Cerebellar nuclear complex (tissue), 1 donor: ENCODE measurements at places on chromosomes 6 and 20.
A peak's percentile ranks its signal among the peaks of the same experiment; 100 is the strongest.

GRCh38 chr6:150905769-150906168 lies 40.3 kb downstream of the MTHFD1L start:
- DNase-seq = no peak

DNA sequence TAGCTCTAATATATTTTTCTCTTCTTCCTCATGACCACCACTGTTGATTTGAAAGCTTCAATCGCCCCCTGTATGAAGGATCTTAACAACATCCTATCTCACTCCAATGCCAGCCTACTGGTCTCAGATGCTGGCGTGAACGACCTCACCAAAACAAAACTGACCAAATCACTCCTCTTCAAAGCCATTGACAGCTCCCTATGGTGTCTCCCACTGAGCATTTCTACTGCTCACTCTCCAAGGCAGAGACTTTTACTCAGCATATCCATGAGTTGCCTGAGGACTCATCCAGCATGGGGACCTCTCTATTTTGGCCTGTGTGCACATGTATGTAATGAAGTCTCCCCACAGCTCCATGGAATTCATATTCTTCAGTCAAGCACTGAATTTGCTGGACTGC lies 520.4 kb downstream of the TFAP2B start:
- DNase-seq = no peak

DNA sequence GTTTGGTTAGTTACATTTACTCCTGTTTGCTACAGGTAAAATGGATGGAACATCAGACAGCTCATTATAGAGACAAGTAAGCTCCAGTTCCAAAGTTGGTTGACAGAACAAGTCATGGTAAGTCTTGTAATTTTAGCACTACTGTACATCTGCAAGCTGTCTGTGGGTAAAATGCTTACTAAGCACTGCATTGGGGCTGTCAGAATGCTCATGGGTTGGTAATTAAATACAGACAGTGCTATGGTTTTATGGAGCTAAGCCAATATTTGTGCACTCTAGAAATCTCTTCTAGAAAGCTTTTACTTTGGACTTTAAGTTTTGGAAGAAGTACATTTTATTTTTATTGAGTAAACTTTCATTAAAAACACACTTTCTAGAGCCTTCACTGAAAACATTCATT lies 419.2 kb upstream of the MMS22L start:
- no peak for DNase-seq

GRCh38 chr6:56353860-56354259 lies 106.5 kb upstream of the COL21A1 start:
- no peak for DNase-seq

- no peak for DNase-seq
These were observed 39.7 kb downstream of the SH3BGRL2 start for GRCh38 chr6:79670789-79671188.

DNA sequence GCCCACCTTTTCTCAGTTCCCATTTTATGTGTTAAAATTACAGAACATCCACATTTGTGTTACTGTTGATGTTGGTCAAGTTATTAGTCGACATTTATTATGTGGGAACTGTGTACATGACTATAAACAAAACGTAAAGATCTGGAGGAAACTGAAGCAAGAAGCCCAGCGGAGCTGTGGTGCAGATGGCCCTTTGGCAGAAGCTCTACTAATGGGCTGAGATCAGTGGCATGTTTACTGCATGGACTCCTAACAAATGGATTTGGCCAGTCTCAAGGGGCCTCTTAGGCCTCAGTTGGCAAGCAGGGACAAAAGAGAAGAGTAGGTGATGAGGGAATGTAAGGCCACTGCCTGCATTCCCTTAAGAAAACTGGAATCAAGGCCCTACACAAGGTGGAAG lies 282.1 kb upstream of the TCF21 start:
- DNase-seq = no peak

DNA sequence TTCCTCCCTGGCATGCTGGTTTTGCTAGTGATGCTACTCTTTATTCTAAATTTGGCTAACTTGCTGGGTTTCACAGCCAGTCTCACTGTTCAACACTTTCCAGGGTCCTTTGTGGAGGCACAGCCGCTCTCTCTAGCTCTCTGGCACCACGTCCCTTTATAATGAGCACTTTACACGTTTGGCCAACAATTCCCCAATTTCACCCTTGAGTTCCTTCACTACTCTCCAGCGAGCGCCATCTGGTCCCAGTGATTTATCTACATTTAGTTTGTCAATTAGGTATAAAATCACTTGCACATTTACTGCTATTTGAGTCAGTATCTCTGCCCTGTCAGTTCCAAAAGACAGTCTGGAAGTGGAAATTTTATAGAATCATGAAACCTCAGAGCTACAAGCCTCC lies 241.9 kb upstream of the MOCS1 start:
- DNase-seq = no peak

- DNase-seq = no peak
These were observed 23.2 kb downstream of the INSM1 start for GRCh38 chr20:20391115-20391514.

- no peak for DNase-seq
These were observed 11.7 kb downstream of the SLC23A2 start for GRCh38 chr20:4989570-4989969.

DNA sequence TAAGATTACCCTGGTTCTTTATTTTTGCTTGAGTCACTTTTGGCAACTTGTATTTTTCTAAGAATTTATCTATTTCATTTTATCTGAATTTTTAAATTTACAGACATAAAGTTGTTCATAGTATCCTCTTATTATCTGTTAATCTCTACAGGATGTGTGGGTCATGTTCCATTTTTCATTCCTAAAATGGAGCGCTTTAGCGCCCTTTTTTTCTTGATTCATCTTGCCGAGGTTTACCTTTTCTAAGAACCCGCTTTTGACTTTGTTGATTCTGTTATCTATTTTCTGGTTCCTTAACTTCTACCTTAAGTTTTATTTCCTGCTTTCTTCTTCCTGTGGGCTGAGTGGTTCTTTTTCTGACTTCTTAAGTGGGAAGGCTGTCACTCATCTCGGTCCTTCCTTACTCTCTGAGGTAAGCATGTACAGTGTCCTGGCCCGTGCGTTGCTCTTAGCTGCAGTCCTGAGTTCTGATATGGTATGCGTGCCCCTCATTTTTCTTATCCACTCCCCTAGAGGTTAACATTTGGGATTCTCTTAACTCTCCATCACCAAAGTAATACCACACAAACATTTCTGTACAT lies 399.8 kb downstream of the CDC5L start:
- no peak for DNase-seq

DNA sequence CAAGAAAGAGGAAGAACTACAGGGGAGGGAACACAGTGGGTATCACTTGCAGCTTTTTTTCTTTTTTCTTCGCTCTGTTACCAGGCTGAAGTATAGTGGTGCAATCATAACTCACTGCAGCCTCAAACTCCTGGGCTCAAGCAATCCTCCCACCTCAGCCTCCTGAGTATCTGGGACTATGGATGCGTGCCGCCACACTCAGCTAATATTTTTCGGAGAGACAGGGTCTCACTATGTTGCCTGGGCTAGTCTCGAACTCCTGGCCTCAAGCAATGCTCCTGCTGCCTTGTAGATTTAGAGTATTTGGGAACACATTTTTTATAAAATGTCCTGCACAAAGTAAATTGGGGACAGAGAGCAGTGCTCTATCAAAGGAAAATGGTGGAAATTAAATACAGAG lies 28.3 kb downstream of the PARD6B start:
- DNase-seq = no peak

- no peak for DNase-seq
These were observed 179.9 kb upstream of the RUNX2 start for GRCh38 chr6:45148278-45148677.

GRCh38 chr6:20416567-20417345 lies 15.1 kb downstream of the E2F3 start:
- no peak for DNase-seq

DNA sequence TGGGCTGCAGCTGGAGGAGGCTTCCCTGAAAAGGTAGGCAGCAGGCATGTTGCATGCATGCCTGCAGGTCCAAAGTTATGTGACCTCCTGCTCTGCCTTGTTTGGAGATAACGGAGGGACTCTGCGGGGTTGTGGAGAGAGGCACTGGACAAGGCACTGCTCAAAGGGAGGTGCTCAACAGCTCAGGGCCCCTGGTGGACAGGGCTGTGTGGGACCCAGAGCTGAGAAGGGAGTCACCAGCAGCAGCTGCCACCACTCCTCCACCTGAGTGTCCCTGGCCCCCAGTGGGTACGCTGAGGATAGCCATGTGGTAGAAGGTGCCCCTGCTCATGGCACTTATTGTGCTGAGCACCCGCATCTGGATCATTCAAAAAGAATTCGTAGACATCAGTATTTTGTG lies 15.5 kb upstream of the CST8 start:
- DNase-seq = no peak

DNA sequence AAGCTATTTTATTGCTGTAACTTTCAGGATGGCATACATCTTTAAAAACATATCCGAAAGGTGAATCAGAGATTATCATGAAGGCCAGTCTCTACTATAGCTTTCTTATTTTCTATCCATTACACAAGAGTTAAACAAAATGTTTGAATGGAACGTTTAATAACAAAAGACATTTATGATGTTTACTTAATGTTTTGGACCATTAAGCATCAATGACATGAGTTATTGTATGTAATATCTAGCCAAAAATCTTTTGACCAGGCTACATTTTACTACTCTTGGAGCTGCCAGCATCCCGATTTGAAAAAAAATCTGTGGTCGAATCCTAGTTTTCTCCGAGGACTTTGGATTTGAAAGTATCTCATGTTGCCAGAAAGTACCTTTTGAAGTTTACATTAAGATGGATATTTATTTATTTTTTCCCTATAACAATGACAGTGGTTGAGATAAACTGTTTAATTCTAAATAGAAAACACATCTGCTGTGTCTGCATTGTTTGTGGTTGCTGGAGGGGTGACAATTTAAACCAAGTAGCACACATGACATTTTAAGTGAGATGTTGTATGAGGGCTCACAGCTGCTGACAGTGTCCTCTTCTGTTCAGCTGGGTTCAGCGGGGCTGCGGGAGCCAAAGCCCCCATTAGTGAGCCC lies 293.7 kb upstream of the TCF21 start:
- DNase-seq = no peak

GRCh38 chr6:28489366-28490204 lies 26.0 kb downstream of the GPX6 start:
- no peak for DNase-seq

DNA sequence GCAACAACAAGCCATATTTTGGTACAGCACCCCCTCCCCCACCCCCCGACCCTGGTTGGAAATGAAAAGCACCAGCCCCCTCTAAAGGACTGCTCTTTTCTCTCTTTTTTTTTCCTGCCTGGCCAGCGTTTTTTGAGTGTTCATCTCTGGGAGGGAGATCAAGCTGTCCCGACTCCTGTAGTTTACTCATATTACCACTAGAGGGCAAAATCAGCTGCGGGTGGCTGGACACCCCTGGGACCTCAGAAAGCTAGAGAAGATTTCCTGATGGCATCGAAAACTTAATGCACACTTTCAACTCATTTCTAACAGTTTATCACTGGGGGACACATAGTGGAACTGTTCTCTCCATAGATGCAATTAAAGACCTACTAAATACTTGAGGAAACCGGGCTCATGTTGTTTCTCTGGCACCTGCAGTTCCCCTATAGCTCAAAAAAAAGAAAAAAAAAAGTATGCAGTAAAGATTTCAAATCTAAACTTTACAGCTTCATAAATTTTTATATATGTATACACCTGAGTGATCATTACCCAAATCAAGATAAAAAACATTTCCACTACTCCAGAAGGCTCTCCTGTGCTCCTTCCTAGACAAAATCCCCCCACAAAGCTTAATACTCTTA lies 24.4 kb downstream of the CNBD2 start:
- DNase-seq = no peak

DNA sequence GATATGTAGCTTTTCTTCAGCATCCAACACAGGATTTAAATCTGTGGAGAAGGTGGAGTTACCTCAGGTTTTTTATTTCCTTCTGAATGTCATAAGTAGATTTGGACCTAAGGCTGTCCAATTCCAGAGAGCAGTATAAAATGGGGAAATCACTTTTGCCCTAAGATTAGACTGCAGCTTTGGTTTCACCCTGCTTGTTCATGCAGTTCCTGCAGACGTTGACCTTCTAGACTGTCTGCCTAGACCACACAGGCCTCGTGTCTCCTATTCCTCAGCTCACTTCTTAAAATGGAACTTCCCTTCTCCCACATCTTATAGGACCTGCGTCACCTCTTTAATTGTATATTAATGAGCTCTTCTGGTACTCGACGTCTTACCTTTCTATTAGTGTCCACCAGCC lies 26.0 kb upstream of the C6orf62 start:
- DNase-seq = no peak

GRCh38 chr6:69584913-69585729 lies 211.7 kb downstream of the LMBRD1 start:
- peak; percentile 32 for DNase-seq

GRCh38 chr6:46921059-46921458 lies 679 bp downstream of the ADGRF5 start:
- no peak for DNase-seq

DNA sequence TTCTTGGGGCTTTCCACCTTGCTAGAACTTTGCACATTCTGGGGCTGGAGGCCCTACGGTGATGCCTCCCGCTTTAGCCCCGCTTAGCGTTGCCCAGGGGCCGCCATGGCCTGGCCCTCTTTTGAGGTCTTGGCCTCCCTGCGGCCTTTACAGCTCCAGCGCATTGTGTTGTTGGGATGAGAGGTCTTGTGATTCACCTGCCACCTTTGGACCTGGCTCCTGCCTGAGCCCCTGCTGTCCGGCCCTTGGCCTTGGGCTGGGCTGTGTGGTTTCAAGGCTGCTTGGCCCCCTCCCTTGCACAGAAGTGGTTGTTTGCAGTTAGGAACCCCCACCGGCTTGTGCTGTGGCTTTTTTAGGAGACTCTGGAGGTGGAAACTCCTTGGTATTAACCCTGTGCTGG lies 61.0 kb upstream of the CDH4 start:
- DNase-seq = no peak

- no peak for DNase-seq
These were observed 6.9 kb downstream of the TGM6 start for GRCh38 chr20:2387580-2387979.

DNA sequence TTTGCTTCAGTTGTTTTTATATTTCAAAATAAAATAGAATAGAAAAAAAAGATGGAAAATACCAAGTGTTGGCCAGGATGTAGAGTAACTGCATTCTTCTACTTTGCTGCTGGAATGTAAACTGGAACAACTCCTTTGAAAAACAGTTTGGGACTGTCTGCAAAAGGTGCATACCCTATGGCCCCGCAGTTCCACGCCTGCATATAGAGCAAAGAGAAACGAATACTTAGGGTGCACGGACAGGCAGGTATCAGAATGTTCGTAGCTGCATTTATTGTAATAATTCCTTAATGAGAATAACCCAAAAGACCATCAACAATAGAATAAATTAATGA lies 603 bp upstream of the RAB23 start:
- no peak for DNase-seq

GRCh38 chr20:31835977-31836852 lies 9.2 kb downstream of the FOXS1 start:
- DNase-seq = no peak

GRCh38 chr6:136226027-136226673 lies 24.0 kb downstream of the MTFR2 start:
- no peak for DNase-seq
